GM12878 (cell line): ENCODE measurements at places on chromosomes 3 and 15. TPM values are rescaled to one million over a fixed set of nuclear protein-coding genes. Genes with fewer than 3 reads are reported as not detected.

LRRC2 gene
- not detected in 2 replicates for polyA plus RNA-seq

PIK3CA gene
- 1.9 and 3.5 TPM in 2 replicates for polyA plus RNA-seq

PIERCE2 gene
- polyA plus RNA-seq: 0.80 and 1.3 TPM in 2 replicates

- no peaks in the 10 kb centered on the region for H3K36me3 ChIP-seq
- no peaks in the 10 kb centered on the region; the same call in 1 of the 2 replicates for H3K4me1 ChIP-seq
- H3K27me3 ChIP-seq: no peaks in the 10 kb centered on the region
- no peak overlapping the region for H3K4me3 ChIP-seq
Measured at GRCh38 chr3:53216723-53217122, 39.1 kb downstream of the TKT start.

DNA sequence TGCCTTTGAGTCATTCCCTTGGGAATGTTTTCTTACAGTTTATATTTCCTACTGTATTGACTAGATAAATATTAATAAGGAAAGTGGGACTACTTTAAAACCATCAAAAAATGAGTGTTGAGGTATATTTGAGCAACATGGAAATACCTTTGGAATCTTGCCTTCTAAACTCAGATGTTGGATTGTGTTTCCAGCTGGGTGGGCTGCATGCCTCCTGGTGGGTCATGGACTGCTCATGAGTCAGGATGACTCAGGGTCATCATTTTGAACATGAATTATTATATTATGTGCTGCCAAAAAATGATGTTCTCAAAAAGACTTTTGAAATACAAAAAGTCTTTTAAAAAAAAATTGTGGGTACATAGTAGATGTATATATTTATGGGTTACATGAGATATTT lies 41.1 kb upstream of the APH1B start:
- H3K4me3 ChIP-seq: no peak overlapping the region
- DNase-seq: no peak
- no peaks in the 10 kb centered on the region; the same call in 1 of the 2 replicates for H3K36me3 ChIP-seq
- no peak overlapping the region for H3K27ac ChIP-seq
- no peaks in the 10 kb centered on the region for H3K27me3 ChIP-seq

GRCh38 chr3:59865351-59865750 lies 815.5 kb upstream of the CFAP20DC start:
- H3K27me3 ChIP-seq: no peaks in the 10 kb centered on the region; the same call in 1 of the 2 replicates
- DNase-seq: no peak
- no peak overlapping the region for H3K4me3 ChIP-seq
- H3K27ac ChIP-seq: no peak overlapping the region

- H3K36me3 ChIP-seq: no peaks in the 10 kb centered on the region
- H3K4me1 ChIP-seq: no peaks in the 10 kb centered on the region
- H3K27ac ChIP-seq: no peak overlapping the region
- no peaks in the 10 kb centered on the region; the same call in 1 of the 2 replicates for H3K27me3 ChIP-seq
- no peak overlapping the region for H3K4me3 ChIP-seq
Measured at GRCh38 chr15:69973102-69973714, 124.5 kb downstream of the TLE3 start.

GRCh38 chr15:64089543-64090280 lies 3.9 kb downstream of the CIAO2A start:
- peak overlapping the region; percentile 83 for H3K27ac ChIP-seq
- peak overlapping the region; percentile 57 for H3K4me3 ChIP-seq
- DNase-seq: peak; percentile 68
- peaks cover 2% of the 10 kb centered on the region; the same call in 1 of the 2 replicates for H3K36me3 ChIP-seq

DNA sequence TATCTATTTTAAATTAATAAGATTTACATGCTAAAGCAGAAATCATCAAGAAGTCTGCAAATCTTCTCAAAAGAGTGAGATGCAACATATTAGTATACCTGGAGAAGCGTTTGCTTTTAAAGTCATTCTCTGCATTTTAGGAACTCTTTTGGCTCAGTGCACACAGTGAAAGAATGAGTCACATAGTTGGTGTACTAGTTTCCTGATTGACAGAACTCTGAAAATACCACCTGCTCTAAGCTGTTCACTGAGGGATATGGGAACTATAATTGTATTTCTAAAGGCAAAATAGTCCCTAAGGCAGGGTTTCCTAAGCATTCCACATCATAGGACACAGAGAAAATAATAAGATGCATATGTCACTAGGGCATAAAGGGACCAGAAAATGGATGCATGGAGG lies 838.5 kb downstream of the DIPK2A start:
- H3K4me1 ChIP-seq: no peaks in the 10 kb centered on the region
- H3K27ac ChIP-seq: no peak overlapping the region

GRCh38 chr15:92288755-92289154 lies 104.9 kb upstream of the ST8SIA2 start:
- no peaks in the 10 kb centered on the region for H3K27me3 ChIP-seq
- no peaks in the 10 kb centered on the region for H3K36me3 ChIP-seq
- peak; percentile 2 for DNase-seq

DNA sequence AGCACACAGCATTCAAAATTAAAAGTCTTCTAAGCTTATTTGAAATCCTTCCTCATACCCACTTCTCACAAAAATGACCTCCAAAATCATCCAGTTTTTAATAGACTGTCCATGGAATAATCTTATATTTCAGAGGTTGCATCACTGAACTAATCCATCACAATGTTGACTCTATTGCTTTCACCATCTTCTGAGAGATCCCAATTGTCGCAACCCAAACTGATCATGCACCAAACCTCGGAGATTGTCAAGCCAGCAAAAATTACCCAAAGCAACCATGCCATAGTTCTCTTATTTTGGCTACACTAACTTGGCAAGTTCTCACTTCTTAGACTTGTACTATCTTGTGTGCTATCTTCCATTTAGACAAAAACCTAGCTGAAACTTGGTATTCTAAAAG lies 75.5 kb downstream of the LRRFIP2 start:
- H3K27ac ChIP-seq: no peak overlapping the region
- H3K27me3 ChIP-seq: no peaks in the 10 kb centered on the region
- no peaks in the 10 kb centered on the region for H3K4me1 ChIP-seq

DNA sequence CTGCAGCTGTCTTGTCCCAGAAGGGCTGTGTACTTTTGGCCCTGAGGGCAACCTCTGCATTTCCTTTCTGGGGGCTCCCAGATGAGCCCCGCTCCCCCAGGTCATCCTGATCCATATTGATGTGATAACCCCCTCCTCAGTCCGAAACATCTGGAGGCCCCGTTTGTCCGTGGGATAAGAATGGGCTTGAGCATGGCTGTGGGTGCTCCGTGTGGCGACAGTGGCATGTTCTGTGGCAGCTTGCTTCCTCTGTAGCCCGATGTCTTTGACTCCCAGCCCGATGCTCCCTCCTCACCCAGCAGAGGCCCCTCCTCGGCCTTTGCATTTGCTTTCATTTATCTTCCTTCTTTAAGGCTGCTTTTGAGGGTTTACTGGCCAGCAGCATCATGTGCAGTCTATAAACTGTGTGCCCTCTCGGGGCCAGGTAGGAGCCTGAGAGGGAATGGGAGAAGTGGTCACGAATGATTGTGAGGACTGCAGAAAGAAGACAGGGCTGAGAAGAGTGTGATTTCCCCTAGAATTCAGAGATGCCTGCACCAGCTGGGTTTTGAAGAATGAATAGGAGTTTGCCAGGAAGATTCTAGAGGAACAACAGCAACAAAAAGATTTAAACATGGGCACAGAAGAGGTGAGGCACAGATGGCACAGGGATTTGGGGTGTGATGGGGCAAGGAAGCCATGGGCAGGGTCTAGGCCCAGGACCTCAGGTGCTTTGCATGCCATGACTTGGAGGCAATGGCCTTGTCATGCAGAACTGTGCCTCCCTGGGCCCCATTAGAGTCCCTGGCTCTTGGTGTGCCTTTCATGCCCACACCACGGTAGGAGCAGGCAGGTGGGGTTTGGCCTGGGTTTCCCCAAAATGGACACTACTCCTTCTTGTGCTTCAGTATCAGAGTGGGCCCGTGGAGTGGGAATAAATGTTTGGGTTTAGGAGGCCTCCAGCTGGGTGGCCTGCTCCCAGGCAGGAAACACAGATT lies 34.2 kb downstream of the APBA2 start:
- no peak overlapping the region for H3K4me3 ChIP-seq
- no peak overlapping the region for H3K27ac ChIP-seq
- DNase-seq: no peak
- H3K4me1 ChIP-seq: no peaks in the 10 kb centered on the region

DNA sequence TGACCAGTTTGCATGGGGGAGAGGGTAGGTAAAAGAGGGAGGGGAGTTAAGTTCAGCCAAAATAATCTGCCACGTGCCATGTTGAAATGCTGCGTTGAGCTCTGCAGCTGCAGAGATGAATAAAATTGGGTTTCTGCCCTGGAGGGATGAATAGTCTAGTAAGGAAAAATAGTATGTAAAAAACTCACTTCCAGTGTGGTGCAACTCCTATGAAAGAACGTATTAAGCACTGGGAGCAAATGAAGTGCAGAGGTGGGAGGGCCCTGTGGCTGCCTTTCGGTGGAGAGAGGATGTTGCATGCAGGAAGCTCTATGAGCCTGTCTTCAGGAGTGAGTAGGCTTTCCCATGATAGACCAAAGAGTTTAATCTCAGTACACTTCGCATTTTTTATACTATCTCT lies 8.6 kb downstream of the CEP63 start:
- DNase-seq: no peak
- H3K4me1 ChIP-seq: peaks cover 6% of the 10 kb centered on the region; the same call in 1 of the 2 replicates
- H3K27ac ChIP-seq: no peak overlapping the region

GRCh38 chr15:80645494-80646065 lies 49.5 kb upstream of the ABHD17C start:
- no peak overlapping the region for H3K27ac ChIP-seq
- H3K36me3 ChIP-seq: no peaks in the 10 kb centered on the region
- no peaks in the 10 kb centered on the region for H3K4me1 ChIP-seq
- H3K4me3 ChIP-seq: no peak overlapping the region

- H3K27ac ChIP-seq: peak overlapping the region; percentile 35; the same call in 1 of the 2 replicates
- H3K4me1 ChIP-seq: peaks cover 14% of the 10 kb centered on the region
- DNase-seq: peak; percentile 58
- H3K36me3 ChIP-seq: no peaks in the 10 kb centered on the region
- no peaks in the 10 kb centered on the region; the same call in 1 of the 2 replicates for H3K27me3 ChIP-seq
Measured at GRCh38 chr3:193971261-193971751, 164.6 kb upstream of the HES1 start.

DNA sequence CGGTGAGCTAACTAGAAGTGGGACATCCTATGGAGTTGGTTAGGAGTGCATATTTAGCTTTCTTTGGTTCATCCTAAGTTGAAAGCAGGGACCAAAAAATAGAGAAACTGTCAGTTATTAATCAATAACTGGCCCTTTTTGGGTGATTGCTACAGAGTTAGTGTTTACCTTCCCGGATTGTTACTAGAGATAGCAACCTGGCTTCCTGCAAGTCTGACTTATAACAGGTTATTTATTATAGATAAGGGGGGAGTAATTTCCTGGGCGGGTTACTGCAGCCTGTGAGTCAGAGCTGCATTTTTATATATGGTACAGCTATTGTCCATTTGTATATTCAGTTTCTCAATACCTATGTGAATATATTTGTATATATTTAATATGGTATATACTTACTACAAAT lies 522.0 kb downstream of the MFSD1 start:
- DNase-seq: no peak
- no peaks in the 10 kb centered on the region for H3K4me1 ChIP-seq
- no peak overlapping the region for H3K27ac ChIP-seq
- H3K27me3 ChIP-seq: no peaks in the 10 kb centered on the region; the same call in 1 of the 2 replicates

- no peak overlapping the region for H3K4me3 ChIP-seq
- no peak overlapping the region for H3K27ac ChIP-seq
- H3K27me3 ChIP-seq: no peaks in the 10 kb centered on the region
- no peaks in the 10 kb centered on the region for H3K4me1 ChIP-seq
- DNase-seq: no peak
- H3K36me3 ChIP-seq: no peaks in the 10 kb centered on the region
Measured at GRCh38 chr15:97866959-97867358, 93.5 kb upstream of the ARRDC4 start.

DNA sequence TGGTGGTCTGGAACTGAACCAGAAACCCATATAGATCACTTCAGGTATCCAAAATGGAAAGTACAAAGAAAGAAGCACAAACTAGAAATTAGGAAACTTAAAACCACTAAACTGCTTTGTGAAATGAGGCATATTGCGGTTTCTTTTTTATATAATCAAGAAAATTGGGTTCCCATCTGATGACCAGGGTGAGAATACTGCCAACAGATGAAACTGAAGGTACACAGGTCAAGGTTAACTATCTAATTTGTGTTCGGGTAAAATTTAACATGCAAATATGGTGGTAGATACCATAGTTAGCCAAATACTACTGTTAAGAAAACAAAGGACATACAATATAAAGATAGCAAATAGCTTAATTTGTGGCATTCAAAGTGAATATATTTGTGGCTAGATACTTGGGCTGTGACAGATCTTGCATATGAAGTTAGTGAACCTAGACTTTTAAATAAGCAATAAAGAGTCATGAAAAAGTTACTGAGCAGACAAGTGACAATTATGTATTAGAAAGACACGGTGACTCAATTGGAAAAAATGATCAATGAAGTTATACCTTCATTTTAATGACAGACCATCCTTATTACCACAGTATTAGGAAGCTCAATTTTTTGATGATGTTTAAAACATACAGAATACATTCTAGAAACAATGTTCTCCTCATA lies 127.4 kb downstream of the NR2E3 start:
- H3K27ac ChIP-seq: no peak overlapping the region
- peak; percentile 67 for DNase-seq
- no peaks in the 10 kb centered on the region for H3K36me3 ChIP-seq
- H3K27me3 ChIP-seq: no peaks in the 10 kb centered on the region

DNA sequence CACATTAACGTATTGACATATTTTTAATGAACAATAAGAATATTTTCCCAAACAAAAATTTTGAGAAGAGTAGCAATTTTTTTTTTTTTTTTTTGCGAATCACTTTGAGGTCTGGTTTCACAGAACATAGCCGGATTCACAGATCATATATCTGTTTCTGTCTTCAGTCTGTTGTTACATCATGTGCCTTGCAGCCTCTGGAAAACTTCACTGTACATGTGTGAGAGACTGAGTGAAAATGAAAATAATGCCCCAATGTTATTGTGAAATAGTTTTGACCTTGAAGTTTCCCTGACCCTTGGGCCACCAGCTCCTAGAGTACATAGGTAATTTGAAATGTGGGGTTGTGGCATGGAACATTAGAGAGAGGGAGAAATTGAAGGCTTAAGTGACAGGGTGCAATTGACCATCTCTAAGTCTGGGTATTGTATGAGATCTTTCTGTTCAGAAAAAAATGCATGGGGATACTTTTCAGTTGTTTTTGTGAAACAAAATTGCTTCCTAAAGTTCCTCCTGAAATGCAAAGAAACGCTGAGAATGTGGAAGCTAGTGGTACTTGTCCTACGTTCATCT lies 14.0 kb downstream of the ITPR1 start:
- H3K27me3 ChIP-seq: no peaks in the 10 kb centered on the region
- H3K36me3 ChIP-seq: peaks cover 4% of the 10 kb centered on the region
- peak overlapping the region; percentile 60 for H3K27ac ChIP-seq
- no peak for DNase-seq

- no peaks in the 10 kb centered on the region for H3K4me1 ChIP-seq
- no peak overlapping the region for H3K27ac ChIP-seq
- peaks cover 13% of the 10 kb centered on the region for H3K36me3 ChIP-seq
- H3K4me3 ChIP-seq: no peak overlapping the region
Measured at GRCh38 chr3:45647148-45647619, 42.0 kb upstream of the SACM1L start.

GRCh38 chr15:57143511-57144078 lies 225.2 kb downstream of the TCF12 start:
- H3K4me3 ChIP-seq: no peak overlapping the region
- no peaks in the 10 kb centered on the region for H3K36me3 ChIP-seq
- no peak for DNase-seq
- peaks cover 15% of the 10 kb centered on the region for H3K4me1 ChIP-seq
- no peaks in the 10 kb centered on the region for H3K27me3 ChIP-seq
